ENCODE measurements at places on chromosomes 12 and 14. TPM values are rescaled to one million over a fixed set of nuclear protein-coding genes. Genes with fewer than 3 reads are reported as not detected.

Gene TAS2R30
- 14.3 TPM for total RNA-seq

Gene MYO1H
- not detected for total RNA-seq

GRCh38 chr14:74415115-74415437 is 10.9 kb downstream of the SYNDIG1L start:
- DNase-seq, result peak; percentile 28

DNA sequence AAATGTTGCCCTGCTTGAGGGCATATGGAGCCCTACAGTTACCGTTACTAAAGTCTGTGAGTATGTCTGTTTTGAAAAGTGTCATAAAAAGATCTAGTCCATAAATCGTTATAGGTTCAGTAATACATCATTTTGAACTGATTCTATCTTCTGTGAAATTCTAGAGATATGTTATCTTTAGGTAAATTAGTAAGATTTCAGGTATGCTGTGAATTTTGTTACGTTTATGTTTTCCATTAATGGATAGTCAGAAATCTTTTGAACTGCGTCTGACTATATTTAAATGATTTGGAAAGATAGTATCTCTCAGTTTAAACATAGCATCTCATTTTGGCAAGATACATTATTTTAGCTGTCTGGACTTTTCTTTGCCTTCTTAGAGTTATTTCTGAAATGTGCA is 8.3 kb downstream of the ALG10 start:
- no peak for DNase-seq

Gene A2M
- 697 TPM for total RNA-seq

Gene LRRIQ1
- 0.14 TPM for total RNA-seq

Gene TPPP2
- not detected for total RNA-seq

Gene NDUFA12
- 104 TPM for total RNA-seq

Gene MAP3K9
- 4.3 TPM for total RNA-seq

DNA sequence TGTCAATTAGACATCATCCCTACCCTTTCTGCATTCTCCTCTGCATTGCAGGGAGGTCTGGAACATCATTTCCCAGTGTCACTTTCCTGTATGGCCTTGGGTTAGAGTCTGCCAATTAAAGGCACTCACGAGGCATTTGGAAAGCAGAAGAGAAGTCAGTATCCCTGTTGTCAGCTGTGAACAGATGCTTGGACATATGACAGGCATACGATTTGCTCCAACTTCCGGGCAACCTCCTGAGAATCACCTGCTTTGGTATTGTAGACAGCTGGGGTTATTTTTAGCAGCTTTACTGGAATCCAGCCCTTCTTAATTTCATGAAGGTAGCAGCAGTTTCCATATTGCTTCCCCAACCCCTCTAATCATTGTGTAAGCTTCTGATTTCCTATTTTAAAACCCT is 88.7 kb upstream of the DHRS4 start:
- no peak for DNase-seq

DNA sequence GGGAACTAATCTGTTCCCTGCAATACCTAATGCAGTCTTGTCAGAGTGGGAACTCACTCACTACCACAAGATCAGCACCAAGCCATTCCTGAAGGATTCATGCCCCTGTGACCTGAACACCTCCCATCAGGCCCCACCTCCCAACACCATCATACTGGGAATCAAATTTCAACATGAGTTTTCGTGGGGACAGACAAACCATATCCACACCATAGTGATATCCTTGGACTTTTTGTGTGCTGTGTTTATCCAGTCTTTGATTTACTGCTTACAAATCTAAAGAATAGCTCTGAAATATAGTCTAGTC is 243.5 kb downstream of the FBXL14 start:
- DNase-seq, result no peak

Gene CD163
- 345 TPM for total RNA-seq

Gene LRRC9
- 0.21 TPM for total RNA-seq

Gene POLE2
- 1.8 TPM for total RNA-seq

Gene HDAC7
- 155 TPM for total RNA-seq

DNA sequence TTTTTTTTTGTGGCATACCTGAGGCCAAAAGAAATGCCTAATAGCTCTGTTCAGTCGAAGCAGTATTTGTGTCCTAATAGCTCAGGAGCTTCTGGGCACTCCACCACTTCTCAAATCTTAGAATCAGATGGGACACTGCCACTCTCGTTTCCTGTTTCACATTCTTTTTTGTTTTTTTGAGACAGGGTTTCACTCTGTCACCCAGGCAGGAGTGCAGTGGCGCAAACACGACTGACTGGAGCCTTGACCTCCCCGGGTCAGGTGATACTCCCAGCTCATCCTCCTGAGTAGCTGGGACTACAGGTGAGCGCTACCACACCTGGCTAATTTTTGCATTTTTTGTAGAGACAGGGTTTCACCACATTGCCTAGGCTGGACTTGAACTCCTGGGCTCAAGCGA is 52.7 kb downstream of the SPPL3 start:
- DNase-seq, result no peak

- DNase-seq, result no peak
These were observed 8.7 kb downstream of the SHMT2 start for GRCh38 chr12:57237932-57238853.

Gene TMEM106C
- total RNA-seq, result 108 TPM

- no peak for DNase-seq
These were observed 107.0 kb downstream of the HECTD4 start for GRCh38 chr12:112275207-112275606.

- DNase-seq, result no peak
These were observed 79.0 kb downstream of the TMX1 start for GRCh38 chr14:51318813-51319597.

Gene SYNE3
- 24.8 TPM for total RNA-seq

DNA sequence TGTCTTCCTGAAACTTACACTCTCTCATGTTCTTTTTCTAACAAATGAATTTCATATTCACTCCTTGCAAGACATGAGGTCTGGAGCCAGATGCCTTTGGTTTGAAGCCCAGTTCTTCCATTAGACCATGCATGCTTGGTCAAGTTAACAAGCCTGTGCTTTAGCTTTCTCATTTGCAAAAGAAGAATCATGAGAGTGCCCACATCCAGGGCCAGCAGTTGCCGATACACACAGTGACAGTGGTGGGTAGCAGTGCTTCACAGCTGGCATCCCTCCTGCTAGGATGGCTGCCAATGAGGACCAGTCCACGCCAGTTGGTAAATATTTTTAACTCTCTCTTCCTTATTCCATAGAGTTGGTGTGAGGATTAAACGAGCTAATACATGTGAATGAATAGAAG is 163.1 kb downstream of the PHLDA1 start:
- no peak for DNase-seq

- no peak for DNase-seq
These were observed 10.1 kb downstream of the KRT71 start for GRCh38 chr12:52542785-52543318.

Gene DNAH10
- 0.06 TPM for total RNA-seq

DNA sequence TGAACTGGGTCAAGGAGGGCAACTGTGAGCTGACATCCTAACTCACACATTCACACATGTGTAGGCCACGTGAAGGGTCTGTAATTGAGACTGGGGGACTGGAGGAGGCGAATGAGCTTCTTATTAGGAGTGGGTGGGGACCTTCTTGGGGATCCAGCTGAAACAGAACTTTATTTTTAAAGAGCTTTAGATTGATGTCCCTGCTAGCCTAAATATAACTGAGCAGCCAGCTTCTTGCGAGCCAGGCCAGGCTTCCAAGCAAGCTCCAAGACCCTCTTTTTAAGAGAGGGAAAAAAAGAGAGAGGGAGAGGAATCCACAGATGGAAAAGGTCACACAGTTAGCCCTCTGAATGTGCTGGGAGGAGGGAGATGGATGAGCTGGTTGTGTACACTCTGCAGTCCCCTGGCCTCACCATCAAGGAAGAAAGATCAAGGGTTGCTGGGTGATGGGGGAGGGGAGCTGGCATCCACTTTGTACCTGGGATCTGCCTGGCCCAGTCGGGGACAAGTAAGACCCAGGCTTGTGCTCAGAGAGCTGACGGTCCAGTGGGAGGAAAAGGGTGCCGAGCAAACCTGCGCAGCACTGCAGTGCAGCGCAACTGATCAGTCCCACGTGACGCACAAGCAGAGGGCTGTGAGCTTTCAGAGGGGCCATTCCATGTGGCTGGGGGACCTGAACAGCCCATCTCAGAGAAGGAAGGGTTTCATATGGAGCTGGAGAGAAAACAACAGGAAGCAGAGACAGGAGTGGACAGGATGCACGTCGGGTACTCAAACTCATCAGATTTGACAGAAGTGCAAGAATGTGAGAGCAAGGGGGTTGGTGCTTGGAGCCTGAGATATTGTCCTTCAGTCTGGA is 154.5 kb downstream of the ZFP36L1 start:
- DNase-seq, result peak; percentile 43

GRCh38 chr12:67765776-67766766 is 117.5 kb downstream of the DYRK2 start:
- DNase-seq, result peak; percentile 13

- DNase-seq, result no peak
These were observed 35.3 kb downstream of the ZC3H14 start for GRCh38 chr14:88598097-88598675.

DNA sequence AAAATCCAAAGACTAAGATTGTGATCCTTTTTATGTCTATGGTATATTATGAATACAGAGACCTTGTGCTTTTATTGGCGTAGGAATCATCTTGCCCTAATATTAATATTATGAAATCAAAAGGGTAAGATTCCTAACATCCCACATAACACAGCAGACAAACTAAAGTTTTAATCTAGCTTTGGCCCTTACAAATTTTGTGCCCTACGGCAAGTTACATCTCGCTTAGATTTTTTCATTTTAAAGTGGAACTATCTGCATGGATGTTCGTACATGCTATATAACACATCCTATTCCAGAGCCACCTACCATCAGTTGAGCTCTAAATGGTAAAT is 217 bp upstream of the SMIM10L1 start:
- DNase-seq, result no peak

Gene RD3L
- not detected for total RNA-seq

Gene EML5
- 5.6 TPM for total RNA-seq

Gene KMT2D
- 55.6 TPM for total RNA-seq

Gene KRT2
- total RNA-seq, result not detected

- DNase-seq, result no peak
These were observed 138.3 kb downstream of the PLXNC1 start for GRCh38 chr12:94286583-94287244.

DNA sequence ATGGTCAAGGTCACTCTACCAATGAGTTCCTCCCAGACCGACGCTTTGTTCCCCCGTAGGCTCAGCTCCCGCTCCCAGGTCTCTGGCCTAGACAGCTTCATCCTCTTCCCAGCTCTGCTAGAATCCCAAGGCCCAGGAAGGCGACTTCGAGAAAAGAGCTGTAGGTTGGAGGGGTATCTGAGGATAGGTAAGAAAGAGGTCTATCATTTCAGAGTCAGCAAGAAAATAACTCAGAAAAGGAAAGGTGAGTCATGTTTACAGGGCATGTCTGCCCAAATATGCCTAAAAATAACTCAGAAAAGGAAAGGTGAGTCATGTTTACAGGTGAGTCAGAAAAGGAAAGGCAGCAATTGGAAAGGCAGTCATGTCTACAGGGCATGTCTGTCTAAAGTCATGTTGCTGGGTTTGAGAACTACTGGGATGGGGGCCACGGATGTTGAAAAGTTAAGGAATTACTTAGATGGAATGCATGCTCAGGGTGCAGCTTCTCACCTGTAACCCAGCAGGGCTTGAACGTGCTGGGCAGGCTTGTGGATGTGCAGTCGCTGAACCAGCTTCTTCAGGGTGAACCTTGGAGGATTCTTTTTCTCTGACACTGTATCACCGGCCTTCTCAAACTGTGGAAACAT is 12.2 kb downstream of the TEP1 start:
- no peak for DNase-seq

Gene SMCO2
- not detected for total RNA-seq

Measured in adrenal gland (tissue), 19 donors.